ENCODE measurements at places on chromosomes 12 and 14.

DNA sequence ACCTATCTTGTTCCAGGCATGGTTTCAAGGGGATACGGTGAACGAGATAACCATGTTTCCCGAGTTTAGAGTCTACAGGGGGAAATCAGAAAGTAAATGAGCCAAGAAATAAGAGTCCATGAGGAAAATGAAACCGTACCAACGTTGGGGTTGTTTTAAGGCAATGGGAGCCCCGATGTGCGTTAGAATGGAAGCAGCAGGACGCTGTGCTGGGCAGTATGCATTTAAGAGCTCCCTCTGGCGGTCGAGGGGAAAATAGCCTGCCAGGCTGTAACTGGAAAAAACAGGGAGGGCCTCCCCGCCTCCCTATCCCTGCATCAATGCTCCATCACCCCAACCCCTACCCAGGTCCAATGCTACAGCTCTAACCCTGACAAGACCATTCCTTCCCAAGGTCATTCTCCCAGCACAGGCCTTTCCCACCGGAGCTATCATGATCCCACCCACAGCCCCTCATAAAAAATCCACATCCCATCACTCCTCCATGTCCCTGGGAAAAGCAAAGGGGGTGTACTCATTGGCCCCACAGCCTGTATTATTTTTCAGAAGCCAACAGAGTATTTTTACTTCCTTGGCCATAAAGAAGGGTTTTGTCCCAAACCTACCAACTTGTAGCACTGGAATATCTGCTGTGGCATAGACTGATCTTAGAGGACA is 226.3 kb upstream of the NOS1 start:
- no peak for DNase-seq

DNA sequence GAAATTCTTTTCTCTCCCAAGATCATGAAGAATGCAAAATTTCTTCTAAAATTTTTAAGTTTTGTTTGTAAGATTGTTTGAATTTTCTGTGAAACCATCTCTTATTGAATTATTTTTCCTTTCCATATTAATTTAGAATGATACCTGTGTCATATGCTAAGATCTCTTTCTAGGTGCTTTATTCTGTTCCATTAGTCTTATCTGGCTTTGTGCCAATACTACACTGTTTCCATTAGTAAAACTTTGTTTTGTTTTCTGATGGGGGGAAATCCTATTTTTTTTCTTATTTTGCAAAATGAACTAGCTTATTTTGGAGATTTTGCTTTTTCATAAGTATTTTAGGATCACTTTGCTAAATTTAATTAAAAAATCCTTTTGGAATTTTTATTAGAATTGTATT is 193.9 kb downstream of the FUT8 start:
- no peak for DNase-seq

DNA sequence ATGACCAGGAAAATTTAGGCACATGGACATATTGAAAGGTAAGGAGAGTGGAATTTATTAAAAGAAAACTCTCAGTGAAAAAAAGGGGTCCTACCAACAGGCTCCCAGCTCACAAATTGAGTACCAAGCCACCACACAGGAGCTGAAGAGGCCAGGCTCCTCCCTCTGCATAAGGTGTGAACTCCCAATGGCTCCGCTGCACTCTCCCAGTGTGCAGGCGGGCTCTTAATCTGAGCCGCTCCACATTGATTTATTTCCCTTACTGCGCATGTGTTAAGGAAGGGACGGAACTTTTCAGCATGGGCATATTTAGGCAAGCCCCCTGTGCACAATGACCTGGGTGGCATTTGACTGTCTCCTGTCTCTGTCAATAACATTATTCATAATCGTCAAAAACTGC is 68.6 kb upstream of the PLEKHG7 start:
- DNase-seq: no peak

DNA sequence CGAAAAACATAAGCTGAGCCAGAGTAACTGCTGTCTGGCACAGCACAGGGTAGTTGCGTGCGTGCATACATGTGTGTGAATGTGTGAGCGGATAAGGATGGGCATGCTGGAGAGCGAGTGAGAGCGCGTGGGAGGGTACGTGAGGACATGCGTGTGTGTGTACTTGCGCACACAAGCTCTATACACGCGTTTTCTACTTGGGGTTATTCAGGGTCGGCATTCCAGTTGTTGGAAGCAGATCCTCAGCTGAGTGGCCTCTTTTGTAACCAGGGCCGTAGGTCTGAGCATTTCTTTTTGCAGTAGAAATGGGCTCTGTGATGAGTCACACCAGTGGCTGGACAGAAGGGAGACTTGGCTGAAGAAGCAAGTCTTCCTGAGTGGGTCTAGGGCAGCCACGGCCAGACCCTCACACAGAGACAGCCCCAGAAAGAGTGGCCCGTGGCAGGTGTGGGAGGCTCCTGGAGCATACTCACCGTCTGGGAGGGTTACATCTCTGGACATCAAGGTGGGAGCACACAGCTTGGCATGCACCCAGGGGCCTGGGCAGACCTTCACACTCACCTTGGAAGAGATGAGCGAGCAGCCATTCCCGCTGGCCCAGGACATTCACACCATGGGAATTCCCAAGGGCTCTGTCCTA is 78.0 kb downstream of the LRRC74A start:
- DNase-seq: peak; percentile 72

- peak; percentile 46 for DNase-seq
These were observed 879 bp downstream of the RAB3IP start for GRCh38 chr12:69739287-69740191.

DNA sequence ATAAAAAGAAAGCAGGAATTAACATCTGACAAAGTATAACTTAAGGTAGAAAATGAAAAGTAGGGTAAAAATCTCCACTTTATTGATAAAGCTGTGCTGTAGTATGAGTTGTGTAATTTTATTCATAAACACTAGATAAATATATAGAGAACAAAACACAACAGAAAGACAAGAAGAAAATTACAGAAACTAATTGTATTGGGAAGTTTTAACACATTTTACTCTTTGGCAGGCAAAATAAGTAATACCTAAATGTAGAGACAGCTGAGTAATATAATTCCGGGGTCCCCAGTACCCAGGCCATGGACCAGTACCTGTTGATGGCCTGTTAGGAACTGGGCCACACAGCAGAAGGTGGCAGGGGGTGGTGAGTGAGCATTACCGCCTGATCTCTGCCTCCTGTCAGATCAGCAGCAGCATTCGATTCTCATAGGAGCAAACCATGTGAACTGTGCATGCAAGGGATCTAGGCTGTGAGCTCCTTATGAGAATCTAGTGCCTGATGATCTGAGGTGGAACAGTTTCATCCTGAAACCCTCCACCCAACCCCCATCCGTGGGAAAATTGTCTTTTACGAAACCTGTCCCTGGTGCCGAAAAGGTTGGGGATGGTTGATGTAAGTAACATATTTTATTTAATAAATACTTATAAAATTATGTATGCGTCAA is 84.4 kb upstream of the ETV6 start:
- DNase-seq: no peak

DNA sequence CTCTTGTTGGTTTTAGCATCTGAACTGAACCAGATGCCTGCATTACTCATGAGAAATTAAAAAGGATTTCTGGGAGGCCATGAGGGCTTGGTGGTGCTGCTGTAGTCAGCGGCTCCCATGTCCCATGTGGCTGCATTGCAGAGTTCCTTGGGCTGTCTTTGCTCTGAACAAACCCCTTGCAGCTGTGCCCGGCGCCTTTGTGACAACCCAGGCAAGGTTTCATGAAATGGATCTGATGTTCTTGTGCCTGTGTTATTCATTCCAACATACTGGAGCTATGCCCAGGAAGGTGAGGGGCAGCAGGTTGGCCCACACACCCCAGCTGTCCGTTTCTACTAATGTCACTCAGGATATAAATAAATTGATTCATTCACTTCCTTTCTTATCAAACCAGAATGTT is 40.8 kb downstream of the TGFB3 start:
- DNase-seq: no peak

- DNase-seq: no peak
These were observed 127.4 kb downstream of the CACNA1C start for GRCh38 chr12:2179953-2180736.

DNA sequence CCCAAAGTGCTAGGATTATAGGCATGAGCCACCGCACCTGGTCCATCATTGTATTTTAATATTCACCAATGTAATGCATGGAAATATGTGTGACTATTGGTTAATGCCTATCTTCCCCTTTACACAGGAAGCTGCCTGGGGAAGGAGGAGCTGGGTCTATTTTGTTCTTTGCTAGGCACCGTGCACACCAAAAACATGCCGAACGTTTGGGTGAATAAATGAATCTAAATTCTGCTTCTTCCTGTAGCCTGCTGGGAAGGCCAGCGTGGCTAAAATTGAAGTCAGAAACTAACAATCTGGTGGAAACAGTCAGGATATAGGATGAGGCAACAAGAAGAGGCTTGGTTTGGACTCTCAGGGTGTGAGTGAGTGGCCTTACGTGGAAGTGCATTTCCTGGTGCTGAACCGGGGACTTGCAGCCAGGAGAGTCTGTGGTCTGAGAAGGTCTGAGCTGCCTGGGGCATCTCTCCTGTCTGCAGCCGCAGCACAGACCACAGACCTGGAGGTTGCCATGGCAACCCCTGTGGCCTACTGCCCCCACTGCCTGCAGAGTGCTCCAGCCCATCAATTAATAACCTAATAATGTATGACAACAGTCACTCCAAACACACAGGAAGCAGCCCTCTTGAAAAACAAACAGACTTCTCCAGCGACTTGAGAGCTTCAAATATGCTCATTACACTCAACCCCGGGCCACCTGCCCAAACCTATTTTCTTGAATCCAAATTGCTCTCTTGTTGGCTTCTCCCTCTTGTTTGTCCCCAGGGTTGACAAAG is 5.5 kb upstream of the GPR68 start:
- DNase-seq: no peak

DNA sequence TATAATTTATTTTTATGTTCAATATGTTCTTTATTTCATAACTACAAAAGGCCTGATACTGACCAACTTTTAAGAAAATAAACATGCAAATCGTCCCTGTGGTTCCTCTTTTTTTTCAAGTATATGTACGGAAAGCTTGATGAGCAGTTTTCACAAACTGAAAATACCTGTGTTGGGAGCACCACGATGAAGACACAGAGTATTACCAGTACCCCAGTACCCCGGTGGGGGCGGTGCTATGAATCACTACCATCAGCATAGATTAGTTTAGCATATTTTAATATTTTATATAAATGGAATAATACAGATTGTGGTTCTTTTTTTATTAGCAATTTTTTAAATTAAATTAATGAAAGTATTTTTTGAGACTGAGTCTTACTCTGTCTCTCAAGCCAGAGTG is 7.0 kb downstream of the B4GALNT3 start:
- DNase-seq: no peak

DNA sequence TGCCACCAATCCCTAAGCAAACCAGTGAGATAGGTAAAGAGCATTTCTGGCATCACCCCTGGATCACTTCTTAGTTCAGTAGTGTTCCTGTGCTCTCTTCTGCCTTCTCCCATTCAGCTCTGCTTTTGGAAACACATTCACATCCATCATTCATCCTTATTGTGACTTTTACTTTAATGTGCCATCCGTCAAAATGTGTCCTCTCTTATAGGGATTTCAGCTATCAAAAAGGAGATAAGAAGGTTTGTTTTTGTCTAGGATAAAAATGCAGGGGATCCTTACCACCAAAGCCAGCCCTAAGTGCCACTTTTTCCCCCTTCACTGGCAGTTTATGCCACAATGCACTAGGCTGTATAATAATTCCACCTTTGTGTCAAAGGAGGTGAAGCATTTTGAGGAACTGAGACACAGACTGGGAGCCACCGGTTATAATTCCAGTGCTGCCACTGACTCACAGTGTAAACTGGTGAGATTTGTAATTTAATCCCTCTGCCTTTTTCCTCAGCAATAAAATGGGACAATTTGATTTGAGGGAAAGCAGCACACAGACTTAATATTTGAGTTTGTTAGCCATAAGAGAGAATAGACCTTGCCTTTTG is 158.6 kb downstream of the PAX9 start:
- no peak for DNase-seq

DNA sequence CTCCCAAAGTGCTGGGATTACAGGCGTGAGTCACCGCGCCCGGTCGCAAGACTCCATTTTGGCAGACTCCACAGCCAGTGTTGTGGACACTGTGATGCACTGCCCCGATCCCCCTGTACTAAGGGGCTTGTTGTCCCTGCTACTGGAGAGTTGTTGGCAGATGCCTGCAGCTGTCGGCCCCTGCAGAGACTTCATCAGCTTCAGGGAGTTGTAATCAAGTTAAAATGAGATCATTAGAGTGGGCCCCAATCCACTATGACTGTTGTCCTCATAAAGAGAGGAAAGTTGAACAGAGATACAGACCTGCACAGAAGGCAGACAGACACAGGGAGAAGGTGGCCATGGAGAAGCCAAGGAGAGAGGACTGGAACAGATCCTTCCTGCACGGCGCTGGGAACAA is 23.7 kb upstream of the TUBA1A start:
- DNase-seq: no peak

- no peak for DNase-seq
These were observed 283.4 kb upstream of the ATP2B1 start for GRCh38 chr12:89991807-89992590.

DNA sequence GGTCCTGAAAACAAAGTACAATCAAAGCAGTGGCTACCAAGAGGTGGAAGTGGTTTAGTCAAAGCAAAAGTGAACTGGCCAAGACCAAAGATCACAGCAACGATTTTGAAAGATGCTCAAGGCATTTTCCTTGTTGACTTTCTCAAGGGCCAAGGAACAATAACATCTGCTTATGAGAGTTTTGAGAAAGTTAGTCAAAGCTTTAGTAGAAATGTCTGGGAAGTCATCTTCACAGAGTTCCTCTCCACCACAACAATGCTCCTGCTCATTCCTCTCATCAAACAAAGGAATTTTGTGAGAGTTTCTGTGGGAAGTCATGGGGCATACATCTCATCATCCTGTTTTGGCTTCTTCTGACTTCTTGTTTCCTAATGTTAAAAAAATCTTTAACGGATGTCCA is 80.1 kb downstream of the PLEKHA5 start:
- DNase-seq: no peak

- DNase-seq: peak; percentile 75
These were observed 23.1 kb downstream of the PIK3C2G start for GRCh38 chr12:18284386-18284785.

GRCh38 chr12:93429448-93429847 is 12.3 kb downstream of the UBE2N start:
- no peak for DNase-seq

DNA sequence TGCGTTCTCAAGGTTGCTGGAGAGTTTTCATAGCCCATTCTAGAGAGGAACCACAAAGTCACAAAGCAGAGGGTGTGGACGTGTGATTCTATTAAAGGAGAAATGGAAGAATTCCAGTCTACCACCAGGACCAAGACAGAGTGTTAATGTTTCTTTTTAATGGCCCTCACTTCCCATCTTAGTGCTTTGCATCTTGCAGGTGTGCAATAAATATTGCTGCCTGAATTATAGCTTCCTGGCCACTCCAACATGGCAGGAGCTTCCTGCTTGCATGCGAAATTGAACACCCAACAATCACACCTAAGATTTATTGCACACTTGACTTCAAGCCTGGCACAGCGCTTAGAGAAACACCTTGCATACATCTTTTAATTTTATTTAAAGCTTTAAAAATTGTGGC is 22.4 kb upstream of the PPP1CC start:
- no peak for DNase-seq

GRCh38 chr14:76591266-76591665 is 170.0 kb upstream of the VASH1 start:
- DNase-seq: no peak

All from skin of body (tissue), 3 donors.